Fibroblast of lung (primary cell): ENCODE measurements at places on chromosomes 2 and 18.

- DNase-seq, result no peak
Measured at GRCh38 chr18:23857756-23858155, 156.8 kb upstream of the TTC39C start.

DNA sequence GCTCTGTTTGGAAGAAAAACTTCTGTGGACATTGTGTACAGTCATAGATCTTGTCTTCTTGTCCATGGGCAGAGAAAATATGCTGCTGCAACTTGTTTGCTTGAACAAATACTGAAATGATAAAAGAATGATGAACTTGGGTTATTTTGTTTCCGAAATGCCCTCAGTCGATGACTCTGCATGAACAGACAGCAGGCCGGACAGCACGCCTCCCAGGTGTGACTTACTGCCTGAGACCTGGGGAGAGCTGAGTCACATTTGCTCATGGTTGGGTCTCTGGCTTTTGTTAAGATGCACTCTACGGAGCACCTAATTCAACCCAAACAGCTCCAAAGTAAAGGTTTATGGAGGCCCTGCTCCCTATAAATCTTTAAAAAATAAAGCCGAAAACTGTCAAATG, 262.5 kb downstream of the ZNF521 start:
- no peak for DNase-seq

DNA sequence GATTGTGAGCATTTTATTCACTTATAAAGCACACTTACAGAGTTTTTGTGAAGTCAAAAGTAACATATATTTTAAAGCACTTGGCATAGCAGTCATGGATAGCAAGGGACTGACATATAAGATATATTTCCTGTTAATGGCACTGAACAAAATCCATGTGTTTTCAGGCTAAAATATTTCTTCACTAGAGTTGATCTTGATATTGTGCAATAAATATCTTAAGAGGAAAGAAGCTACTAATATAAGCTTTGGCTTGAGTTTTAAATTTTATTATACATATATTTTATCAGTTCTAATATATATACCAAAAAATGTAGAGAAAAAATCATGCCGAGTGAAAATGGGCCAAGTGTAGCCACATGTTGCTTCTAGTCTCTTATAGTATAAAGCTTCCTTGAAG, 189.7 kb upstream of the DPP10 start:
- no peak for DNase-seq

DNA sequence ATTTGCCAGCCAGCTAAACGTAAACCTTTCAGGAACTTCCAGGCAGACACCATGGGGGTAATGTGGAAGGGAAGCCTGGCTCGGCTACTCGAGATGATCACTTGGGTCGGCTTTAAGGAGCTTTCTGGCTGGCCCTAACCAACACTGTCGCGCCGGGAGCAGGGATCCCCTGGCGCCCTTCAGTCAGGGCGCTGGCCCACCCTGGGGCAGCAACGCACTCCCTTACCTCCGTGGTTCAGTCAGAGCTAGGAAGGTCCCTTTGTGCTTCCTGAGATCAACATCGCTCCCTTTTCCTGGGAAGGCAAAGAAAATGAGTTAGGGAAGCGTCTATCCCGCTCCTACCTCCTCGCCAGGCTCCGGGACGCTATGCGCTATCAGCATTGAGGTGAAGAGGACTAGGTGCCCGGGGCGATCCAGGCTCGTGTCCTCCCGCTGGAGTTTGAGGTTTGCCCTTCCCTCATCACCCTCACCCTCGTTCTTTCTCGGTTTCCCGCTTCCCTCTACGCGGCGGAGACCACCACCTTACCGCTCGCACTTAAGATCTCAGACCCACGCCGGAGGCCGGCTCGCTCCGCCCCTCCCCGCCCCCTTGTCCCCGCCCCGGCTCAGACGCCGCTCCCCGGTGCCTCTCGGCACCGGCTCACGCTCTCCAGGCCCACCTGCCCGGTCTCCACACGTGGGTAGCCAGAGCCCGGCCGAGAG, 449 bp upstream of the ATRAID start:
- DNase-seq, result no peak

DNA sequence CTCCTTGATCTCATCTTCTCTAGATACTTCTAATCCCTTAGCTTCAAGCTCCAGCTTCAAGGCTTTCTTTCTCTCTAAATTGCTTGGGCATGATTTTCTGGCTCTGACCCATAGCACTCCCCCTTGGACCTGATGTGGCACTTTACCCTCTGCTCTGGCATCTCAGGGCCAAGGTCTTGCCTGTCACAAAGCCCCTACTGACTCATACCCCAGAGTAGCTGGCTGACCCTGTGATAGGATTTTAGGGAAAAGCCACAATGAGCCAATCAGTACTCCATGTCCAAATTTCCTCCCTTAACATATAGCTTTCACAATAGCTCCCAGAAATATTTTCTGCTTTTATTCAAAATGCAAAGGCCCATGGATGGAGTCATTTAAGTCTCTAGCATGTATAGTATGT, 488.7 kb upstream of the SPRED2 start:
- DNase-seq, result no peak

- no peak for DNase-seq
Measured at GRCh38 chr18:7004009-7004408, 113.6 kb downstream of the LAMA1 start.

DNA sequence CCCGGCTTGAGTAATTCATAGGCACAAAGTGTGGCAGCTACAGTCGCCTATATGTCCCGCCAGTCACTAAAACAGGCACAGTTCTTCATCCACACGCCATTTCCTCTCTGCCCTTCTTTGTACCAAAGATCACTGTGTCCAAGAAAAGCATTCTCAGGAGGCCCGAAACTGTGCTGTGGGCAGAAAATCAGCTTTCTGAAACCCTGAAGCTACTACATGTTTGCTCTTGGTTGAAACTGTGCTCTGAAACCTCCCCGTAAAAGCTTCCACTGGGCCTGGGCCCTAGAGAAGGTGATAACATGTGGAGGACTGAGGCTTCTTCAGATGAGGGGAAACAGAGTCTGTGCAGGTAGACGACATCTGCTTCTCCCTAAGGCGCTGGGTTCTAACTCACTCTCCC, 75.6 kb upstream of the ID2 start:
- DNase-seq, result no peak

GRCh38 chr2:59008950-59009349, 767.8 kb upstream of the FANCL start:
- DNase-seq, result no peak

DNA sequence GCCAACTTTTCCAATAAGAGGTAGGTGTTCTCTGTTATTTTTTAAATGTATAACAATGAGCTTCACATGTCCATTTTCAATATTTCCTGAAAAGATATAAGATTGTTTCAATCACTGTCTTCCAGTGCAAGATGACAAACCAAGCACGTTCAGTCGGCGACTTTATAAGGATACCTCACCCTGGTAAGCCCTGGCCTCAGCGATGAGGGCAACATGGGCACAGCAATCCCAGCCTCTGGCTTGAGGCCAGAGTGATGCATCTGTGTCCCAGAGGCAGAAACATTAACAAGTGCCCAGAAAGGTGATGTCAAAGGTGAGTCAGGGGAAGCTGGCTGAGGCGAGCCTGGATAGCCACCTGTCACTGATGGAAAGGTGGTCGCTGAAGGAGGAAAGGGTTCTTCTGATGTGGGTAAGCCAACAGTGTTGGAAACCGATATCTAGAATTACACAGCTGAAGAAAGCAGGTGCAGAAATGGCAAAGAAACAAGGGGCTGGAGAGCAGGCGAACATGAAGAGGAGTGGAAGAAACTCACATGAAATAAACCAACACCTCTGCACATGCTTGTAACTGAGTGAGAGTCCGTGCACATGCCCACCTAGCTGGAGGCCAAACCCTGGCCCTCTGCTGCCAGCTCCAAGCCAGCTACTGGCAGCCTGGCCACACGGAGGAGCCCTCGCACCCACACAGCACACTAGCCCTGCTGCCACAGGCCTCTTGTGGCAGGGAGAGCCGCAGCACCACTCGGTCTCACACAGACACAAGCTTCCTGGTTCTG, 65.5 kb downstream of the FBXO15 start:
- DNase-seq, result peak; percentile 1
